ENCODE measurements at places on chromosomes 1 and 21.

GRCh38 chr1:225827076-225827475 is 17.2 kb downstream of the EPHX1 start:
- DNase-seq, result no peak

DNA sequence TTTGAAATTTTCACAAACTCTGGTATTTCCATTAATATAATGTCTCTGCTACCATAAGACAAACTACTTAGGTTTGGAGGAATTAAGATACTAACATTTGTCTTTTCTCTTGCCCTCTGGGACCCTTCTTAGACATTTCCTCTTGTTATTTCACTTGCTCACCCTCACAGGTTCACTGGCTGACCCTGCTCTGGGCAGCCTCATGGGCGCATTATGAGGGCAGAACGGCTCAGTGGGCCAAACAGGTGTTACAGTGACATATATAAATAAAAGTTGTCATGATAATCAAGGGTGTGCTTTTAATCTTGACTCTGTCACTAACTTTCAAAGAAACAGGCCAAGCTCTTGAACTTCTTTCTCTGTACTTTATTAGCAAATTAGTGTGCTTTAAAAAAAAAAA is 46.5 kb downstream of the ZNHIT6 start:
- no peak for DNase-seq

DNA sequence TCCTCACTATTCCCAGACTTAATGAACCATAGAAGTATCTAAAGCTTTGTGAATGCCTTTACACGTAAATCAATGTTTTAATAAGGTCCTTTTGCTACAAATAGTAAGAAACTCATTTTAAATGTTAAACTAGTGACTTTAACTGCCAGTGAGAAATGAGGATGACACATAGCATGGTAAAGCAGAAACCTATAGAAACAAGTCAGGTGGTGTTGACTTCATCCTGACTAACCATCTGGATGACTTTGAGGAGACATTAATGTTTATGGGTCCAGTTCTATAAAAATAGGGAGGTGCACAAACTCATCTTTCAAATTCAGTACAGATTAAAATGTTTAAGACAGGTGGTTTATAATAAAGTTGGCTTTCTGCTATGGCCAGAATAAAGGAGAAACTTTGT is 85.4 kb downstream of the COLGALT2 start:
- DNase-seq, result no peak

- peak; percentile 45 for DNase-seq
Measured at GRCh38 chr1:197924516-197925123, 7.4 kb downstream of the LHX9 start.

- no peak for DNase-seq
Measured at GRCh38 chr1:29632806-29633615, 396.7 kb downstream of the PTPRU start.

DNA sequence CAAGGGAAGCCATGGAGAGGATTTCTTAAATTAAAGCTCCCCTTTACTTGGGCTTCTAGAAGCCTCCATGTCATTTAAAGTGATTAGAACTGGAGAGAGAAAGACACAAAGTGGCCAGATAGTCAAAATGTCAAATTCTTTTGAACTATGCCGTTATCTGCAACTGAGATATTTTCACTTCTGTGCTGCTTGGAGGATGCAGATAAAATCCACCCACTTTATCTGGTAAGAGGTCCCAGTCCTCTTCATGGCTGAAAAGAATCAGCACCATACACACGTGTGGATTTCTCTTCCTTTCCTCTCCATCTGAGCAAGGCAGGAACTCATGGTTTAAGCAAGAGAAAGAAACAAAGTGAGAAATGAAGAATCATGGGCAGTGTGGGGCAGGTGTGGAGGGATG is 276.9 kb upstream of the RUNX1 start:
- no peak for DNase-seq

- no peak for DNase-seq
Measured at GRCh38 chr21:28427394-28428022, 565.2 kb downstream of the LTN1 start.

- DNase-seq, result peak; percentile 44
Measured at GRCh38 chr1:78840453-78841271, 165.9 kb downstream of the ADGRL4 start.

- DNase-seq, result no peak
Measured at GRCh38 chr1:952603-953002, 6.5 kb downstream of the NOC2L start.

DNA sequence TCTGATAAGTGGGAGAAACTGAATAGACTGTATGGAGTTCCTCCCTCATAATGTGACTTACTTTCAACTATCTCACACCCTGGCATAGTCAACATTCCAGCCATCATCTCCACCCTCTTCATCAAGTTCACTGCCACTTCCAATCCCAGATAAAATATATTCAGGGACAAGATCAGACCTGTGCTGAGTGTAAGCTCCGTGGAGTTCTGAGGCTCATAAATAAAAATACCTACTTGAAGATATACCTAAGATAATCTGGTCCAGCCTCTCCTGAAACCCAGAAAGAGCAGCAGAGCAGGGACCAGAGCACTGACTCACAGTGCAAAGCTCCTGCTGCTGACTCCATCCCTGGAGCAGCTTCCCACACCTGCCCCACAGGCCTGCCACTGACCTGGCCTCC is 1.7 kb upstream of the LCE7A start:
- DNase-seq, result no peak

- DNase-seq, result no peak
Measured at GRCh38 chr1:36305915-36306209, 306 bp upstream of the SH3D21 start.

DNA sequence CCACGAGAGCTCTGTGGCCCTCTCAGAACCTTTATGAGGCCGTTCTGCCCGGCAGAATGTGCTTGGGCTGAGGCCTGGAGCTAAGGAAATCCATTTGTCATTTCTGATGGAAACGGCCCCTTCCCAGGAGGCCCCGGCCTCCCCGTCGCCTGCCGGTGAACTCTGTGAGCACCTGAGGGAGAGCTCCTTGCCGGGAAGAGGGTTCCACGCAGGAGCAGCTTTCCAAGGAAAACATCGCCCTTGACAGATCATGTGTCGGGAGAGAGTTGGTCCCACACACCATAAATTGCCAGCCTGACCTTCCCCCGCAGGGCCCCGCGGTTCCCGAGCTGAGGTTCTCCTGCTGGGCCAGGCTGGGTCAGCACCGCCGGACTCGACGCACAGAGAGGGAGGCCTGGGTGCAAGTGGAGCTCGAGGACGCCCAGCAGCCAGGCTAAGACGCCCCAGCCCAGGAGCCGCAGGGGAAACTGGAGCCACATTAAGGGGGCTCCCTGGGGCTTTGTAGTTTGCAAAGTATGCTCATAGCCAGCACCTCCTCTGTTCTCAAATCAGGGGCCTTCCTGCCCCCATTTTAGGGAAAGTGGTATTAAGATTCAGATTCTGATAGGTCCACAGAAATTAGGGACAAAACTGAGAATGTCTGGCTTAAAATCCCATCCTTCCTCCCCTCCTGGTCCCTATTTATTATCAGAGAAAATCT is 239.5 kb downstream of the FOXD2 start:
- peak; percentile 16 for DNase-seq

DNA sequence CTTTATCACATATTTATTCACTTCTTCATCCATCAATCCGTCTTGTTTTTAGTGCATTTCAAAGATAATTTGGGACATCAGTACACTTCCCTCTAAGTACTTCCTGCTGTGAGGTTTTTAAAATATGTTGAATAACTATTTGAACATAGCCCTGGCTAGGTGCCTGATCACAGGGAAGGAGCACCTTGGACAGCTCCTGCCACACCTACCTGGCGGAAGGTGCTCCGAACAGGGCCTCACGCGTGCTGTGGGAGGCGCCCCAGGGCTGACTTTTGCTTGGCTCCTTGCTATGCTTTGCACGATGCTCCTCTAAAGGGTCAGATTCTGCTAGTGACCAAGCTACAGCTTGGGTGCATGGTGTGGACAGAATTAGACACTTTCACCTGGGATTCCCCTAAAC is 4.9 kb upstream of the ATXN7L2 start:
- no peak for DNase-seq

DNA sequence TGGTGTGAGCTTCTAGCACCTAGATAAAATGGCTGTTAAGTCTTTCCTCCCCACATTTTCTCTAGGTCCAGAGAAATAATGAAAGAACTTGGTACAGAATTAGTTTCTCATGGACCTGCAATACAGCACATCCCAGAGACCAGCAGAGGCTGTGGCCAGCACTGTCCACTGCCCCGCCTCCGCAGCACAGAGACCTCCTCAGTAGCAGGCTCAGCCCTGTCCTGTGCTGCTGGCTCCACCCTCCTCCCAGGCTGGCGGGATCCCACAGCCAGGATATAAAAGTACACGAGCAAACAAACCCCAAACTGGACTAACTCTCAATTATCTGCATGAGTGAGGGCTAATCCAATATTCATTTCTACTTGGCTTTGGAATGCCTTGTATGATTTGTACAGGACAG is 401.5 kb downstream of the RPS6KC1 start:
- DNase-seq, result no peak

GRCh38 chr1:1274299-1274930 is 761 bp upstream of the UBE2J2 start:
- no peak for DNase-seq

DNA sequence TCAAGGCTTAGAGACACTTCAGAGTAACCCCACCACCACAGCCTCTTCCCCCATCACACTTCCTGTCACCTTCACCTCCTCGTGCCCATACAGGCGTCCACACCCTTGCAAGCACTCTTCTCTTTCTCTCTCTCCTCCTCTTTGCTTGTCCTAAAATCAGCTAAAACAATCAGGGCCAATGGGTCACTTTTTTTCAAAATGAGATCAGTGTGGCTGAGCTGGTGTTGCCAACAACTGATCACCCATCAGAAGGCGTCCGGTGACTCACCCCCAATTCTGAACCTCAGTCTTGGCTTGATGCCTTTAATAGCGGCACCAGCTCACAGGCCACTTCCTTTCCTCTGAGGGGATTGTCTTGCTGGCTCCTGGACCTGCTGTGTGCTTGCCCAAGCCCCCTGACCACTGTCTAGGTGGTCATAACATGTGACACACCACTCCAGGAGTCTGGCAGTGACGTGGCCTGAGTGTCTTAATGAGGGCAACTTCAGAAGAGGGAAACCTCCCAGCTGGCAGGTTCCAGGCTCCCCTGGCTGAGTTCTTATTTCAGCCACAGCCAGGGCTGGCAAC is 1.6 kb downstream of the DRAXIN start:
- peak; percentile 50 for DNase-seq

GRCh38 chr1:203603940-203604591 is 22.6 kb upstream of the ATP2B4 start:
- DNase-seq, result no peak

GRCh38 chr1:182145441-182145840 is 83.9 kb upstream of the ZNF648 start:
- no peak for DNase-seq

DNA sequence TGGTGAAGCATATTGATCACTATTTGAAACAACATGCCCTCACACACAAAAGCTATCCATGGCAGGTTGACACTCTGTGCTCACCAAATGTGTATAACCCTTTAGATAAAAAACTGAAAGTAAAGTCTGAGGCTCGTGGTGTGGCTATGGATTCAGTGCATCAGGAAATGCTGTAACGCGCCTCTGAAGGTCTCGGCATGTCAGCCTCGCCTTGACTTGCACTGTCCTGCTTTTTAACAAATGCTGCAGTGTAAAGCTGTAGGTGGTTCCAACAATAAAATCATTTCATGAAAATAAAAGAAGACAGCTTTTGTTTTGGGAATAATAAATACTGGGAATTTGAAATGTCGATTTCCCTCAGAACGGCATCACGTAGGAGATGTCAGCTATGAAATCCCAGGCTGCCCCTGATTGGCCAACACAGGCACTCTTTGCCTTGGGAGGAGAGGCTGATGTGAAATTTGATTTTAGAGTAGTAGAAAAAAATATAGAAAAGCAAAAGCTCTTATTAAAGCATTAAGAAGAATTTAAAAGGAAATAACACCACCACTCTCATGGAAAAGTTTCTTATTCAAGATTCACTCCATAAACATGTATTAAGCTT is 168.2 kb downstream of the DSCAM start:
- no peak for DNase-seq

- DNase-seq, result no peak
Measured at GRCh38 chr1:115118086-115118485, 28.8 kb upstream of the TSPAN2 start.

- DNase-seq, result peak; percentile 51
Measured at GRCh38 chr1:234500269-234500668, 21.3 kb upstream of the TARBP1 start.

DNA sequence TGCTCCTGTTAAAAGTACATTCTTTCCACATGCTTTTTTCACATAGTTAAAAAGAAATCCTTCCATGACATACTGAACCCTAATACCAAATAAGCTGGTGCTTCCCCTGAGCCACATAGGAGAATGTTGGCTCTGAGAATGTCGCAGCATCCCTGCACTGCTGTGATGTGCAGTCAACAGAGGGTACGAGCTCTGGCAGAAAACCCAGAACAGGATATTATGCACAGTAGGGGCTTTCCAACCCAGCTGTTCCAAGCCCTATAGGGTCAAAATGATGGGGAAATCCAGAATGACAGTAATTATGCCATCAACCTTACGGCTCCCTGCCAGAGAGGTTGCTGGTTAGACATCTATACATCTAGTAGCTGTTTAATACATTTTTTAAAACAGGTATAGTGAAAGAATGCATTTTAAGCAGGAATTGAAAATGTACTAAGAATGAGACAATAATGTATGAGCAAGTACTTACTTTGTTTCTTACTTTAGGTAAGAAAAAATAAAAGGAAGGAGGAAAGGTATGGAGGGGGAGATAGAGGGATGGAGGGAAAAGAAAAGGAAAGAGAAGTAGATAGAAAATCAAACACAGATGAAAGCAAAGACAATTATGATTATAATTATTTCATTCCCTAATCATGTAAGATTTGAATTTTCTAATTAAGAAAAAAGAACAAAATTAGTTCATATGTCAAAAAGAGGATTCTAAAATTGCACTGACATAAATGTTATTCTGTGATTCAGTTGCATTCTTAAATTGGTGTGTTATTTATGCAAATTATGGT is 126.0 kb downstream of the NR5A2 start:
- no peak for DNase-seq

- DNase-seq, result no peak
Measured at GRCh38 chr1:169576241-169576934, 9.9 kb downstream of the F5 start.

GRCh38 chr1:1205769-1206375 is 520 bp downstream of the TNFRSF18 start:
- DNase-seq, result peak; percentile 24

DNA sequence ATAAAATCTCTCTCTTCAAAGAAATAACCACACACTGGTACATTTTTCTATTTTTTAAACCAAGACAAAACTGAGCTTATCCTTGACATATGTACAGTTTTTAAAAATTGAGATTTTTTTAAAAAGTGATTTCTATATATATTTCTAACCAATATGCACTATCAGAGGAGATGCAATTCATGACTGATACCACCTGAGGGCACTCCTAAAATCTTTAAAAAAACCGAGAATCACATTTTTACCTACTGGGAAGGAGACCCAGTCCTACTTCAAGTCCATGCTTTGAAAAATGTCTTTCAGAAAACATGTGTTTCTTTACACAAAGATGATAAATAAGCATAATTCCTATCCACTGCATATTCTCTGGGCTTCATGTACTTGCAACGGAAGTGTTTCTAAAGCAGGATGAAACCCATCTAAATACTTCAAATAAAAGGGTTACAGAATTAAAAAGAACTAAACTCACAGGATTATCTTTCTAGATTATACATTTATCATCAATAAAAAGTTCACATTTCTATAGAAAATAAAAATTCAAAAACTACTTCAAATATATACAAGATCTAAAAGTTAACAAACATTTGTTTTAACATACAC is 98.6 kb downstream of the ENAH start:
- no peak for DNase-seq

Measured in femur (tissue), 1 donor.